Heart right ventricle (tissue), 16 donors: ENCODE measurements at places on chromosomes 13 and 19.

- no peak for DNase-seq
Observed at GRCh38 chr19:49579947-49580263, 451 bp downstream of the NOSIP start.

DNA sequence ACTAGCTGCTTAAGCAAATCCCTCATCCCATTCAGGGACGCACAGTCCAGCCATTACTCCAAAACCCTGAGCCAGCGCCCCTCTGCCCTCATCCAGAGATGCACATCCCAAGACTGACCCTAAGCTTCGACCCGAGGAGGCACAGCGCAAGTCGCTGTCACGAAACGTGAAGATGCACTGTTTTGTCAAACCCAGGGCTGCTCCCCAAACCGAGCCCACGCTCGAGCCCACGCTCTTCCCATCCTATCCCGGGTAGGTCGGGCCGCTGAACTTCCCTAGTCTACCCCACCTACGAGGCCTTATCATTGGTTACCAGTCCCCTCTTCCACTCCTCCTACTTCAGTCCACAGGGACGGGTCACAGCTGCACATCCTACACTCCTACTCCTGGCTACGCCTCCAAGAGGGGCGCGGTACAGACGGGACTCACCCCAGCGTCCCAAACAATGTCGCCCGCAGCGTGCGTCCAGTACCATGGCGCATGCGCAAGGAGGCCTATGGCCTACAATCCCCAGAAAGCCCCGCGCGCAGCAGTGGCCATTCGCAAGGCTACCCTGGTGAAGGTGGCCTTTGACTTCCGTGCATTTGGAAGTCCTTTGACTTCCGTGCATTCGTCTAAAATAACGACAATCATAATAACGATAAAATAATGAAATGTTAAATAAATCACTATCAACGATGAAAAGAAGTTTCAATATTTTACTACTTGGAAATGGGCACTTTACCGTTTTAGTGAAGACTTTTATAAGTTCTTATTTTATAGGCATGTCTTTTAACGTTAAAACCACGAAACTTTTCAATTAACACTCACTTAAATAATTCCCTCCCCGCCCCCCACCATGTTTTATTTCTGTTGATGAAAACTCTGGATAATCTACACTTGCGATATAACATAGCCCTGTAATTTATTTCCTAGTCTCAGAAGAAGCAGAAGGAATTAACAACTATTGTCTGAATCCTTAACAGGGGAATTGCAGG, at the start of gene ZNF285:
ZNF285 (minus strand) TSS at position 470 of the 977 bp plus-strand sequence. CDS start 4,395 bp downstream, outside the sequence.
- DNase-seq, result peak; percentile 95

DNA sequence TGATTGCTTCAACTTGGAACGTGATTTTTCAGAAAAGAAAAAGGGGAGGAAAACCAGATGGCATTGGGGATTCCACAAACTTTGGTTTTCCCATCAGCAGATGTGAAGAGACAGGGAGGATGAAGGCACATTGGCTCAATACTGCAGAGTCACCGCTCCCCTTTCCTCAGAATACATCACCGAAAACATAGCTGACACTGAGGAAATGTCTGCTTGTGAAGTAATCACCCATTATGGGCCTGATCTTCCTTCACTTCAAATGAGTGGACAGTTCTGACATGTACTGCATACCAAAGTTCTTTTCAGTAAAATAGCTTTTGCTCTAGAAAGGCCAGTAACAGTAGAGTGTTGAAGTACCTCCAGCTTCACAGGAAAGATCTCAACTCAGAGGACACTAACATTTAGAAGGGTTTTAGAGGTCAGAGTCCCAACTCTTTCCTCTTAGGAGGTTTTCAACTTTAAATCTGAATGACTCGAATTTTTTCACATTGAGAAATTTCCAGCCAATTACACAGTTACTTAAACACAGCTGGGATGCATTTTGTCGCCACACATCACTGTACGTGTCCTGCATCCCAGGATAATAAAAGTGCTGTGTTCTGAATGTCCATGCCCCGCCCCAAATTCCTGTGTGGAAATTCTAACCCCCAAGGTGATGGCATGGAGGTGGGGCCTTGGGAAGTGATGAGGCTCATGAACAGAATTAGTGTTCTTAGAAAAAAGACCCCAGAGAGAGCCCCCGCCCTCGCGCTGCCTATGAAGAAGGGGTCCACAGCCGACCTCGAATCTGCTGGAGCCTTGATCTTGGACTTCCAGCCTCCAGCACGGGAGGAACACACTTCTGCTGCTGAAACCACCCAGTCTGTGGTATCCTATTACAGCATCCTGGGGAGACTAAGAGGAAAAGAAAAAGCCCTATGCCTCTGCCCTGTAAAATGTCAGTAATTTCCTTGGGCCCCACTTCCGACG, 77.7 kb downstream of the COL4A1 start:
- DNase-seq, result no peak

- no peak for DNase-seq
Observed at GRCh38 chr19:18476507-18477041, 38.6 kb upstream of the ISYNA1 start.

GRCh38 chr13:108104736-108105135, 110.6 kb downstream of the LIG4 start:
- DNase-seq, result no peak

DNA sequence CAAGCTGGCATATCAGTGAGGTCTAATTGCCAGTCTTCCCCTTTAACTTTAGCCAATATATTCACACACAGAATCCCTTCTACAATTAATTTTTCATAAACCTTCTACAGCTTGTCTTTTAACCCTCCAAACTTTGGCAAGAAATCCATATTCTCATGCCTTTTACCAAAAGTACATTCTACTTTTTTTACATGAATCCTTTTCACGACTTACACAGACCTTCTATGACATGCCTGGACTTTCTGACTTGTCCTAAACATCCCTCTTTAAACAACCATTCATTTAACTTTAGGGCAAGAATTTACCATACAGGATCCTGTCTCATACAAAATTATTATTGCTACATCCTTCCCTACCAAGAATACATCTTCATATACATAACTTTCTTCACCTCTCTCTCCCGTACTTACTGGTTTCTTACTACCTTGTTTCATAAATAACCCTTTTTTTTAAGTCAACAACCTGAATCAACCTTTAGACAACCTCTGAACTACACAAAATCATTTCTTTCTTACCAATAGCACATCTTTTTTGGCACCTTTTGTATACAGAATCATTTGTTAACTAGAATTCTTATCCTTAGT, 23.5 kb downstream of the ZNF544 start:
- no peak for DNase-seq

GRCh38 chr19:2962018-2962670, 15.2 kb upstream of the TLE6 start:
- DNase-seq, result no peak

DNA sequence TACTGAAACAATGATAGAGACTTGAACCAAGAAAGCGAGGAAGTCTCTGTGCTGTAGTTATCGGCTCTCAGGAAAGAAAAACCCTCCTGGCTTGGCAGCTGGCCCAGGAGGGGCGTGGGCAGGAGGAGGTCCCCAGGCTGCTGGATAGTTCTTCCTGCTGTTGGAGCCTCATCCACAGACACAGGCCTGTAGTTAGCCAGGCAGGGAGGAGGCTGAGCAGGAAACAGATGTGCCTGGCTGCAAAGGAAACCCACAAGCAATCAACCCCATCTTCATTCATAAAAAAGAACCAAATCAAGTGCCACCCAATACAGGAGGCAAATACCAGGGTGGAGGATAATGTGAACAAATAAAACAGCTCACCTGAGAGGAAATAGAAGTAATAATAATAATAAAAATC, 86.2 kb downstream of the IRS2 start:
- DNase-seq, result peak; percentile 88

- no peak for DNase-seq
Observed at GRCh38 chr19:42397263-42398166, 7.4 kb upstream of the CNFN start.

DNA sequence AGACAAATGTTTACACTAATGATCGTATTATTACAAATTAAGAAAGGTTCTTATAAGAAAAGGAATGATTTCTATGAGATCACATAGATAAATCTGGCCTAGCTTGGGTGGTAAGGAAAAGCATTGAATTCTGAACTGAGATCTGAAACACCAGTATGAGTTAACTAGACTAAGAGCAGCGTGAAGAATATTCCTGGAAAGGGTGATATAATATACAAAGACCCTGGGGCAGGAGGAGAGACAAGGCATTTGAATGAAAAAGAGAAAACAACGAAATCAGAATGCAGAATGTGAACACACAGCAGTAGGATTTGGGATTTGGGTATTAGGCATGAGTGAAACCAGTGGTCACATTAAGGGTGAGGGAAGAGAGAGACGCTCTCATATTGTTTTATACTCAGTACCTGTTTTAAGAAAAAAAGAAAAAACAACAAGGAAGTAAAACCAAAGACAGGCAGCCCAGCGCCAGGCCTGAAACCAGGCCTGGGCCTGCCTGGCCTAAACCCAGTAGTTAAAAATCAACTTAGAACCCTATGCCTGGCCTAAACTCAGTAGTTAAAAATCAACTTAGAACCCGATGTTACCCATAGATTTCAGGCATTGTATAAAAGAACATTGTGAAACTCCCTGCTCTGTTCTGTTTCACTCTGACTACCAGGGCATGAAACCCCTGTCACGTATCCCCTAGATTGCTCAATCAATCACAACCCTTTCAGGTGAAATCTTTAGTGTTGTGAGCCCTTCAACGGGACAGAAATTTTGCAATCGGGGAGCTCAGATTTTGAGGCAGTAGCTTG, 287.1 kb downstream of the ITGBL1 start:
- no peak for DNase-seq

GRCh38 chr13:75486146-75487062, 4.4 kb upstream of the TBC1D4 start:
- DNase-seq, result no peak

DNA sequence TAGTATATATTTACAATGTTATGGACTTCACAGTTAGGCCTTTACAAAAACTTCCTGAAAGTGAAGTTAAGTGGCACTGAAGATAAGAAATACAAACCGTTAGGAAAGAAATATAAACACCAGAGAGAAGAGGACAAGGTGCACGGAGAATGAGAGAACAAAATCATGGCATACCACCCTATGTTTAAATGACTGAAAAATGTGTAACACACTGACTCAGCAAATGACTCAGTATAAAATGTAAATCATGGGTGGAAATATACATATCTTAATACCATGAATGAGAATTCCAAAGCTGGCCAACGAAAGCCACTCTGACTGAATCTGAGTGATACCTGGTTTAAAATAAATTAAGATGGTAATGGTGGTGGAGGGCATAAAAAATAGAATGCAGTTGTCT, 260.8 kb downstream of the DNAJC15 start:
- DNase-seq, result no peak

DNA sequence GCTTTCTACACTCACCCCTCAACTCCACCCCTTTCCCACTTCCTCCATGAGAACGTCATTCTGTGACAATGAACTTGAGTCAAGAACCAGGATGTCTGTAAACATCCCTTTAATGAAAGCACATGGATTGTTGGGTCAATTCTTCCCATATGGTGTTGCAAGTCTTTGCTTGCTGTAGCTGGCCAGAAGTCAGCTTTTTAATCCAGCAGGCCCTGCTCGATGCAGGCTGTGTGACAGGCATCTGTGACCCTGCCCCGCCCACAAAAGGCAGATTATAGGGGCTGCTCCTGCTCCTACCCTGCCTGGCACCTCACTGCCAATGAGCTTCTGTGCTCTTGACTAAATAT, 78.0 kb downstream of the STARD13 start:
- DNase-seq, result peak; percentile 51

GRCh38 chr13:112067116-112067741, at the start of gene SOX1:
Gene SOX1 (plus strand): TSS chr13:112067149. CDS start chr13:112067659, 510 bp downstream.
- no peak for DNase-seq

GRCh38 chr19:13849991-13850909, 26.7 kb upstream of the NANOS3 start:
- peak; percentile 92 for DNase-seq

- DNase-seq, result no peak
Observed at GRCh38 chr19:47316513-47316912, 6.9 kb downstream of the C5AR1 start.

GRCh38 chr19:47623151-47623920, 14.4 kb downstream of the BICRA start:
- DNase-seq, result no peak

DNA sequence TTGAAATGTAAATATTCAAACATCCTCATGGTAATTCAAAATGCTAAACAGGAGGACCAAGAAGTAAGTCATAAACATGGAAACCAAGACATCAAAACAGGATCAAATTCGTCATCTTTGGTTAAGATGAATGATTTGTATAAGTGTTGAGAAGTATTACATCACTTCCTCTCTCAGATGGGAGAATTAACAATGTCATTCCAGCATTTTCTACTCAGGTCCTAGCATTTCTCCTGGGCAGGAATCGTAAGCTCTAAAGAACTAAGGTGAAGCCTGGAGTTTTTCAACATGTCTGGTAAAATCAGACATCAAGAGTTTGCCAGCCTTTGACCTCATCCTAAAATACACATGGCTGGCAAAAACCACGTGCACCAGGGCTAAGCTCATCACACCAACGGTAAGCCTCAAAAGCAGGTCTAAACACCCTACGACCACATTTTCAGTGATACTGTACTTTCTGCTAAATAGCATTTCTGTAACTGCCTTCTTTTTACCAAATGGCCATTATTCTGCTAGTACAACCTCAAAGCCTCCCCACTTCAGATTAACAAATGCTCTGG, 24.8 kb downstream of the RANBP3 start:
- no peak for DNase-seq

GRCh38 chr19:49786376-49786820, 19.6 kb downstream of the AP2A1 start:
- no peak for DNase-seq

- no peak for DNase-seq
Observed at GRCh38 chr13:26445092-26445491, 112.4 kb upstream of the WASF3 start.

GRCh38 chr19:19077103-19077502, 13.3 kb downstream of the SLC25A42 start:
- DNase-seq, result no peak

GRCh38 chr13:114021464-114022308, 47.8 kb upstream of the C13orf46 start:
- no peak for DNase-seq

- DNase-seq, result no peak
Observed at GRCh38 chr19:10701955-10702525, 801 bp downstream of the QTRT1 start.

- no peak for DNase-seq
Observed at GRCh38 chr19:35143818-35144217, 763 bp downstream of the FXYD7 start.

GRCh38 chr13:40042991-40043390, 387.5 kb downstream of the COG6 start:
- no peak for DNase-seq

DNA sequence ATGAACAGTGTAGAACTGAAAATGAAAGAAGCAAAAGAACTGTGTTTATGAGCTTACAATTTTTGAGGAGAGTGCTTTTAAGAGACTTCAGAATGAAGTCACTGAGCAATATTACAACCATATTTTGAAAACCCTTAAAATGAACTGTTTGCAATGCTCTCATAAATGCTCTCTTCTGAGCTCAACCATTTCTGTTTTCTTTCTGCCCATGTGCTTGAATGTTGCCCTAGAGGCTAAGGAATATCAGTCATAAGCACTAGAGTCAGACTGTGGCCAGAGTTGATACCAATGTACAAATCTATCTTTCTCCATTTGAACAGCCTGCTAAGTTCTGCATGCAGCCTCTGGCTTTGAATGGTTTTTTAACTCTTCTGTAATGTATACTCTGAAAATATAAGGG, 1092.8 kb downstream of the PCDH9 start:
- DNase-seq, result no peak
